ENCODE measurements at places on chromosomes 7 and 10.

- no peak for DNase-seq
Measured at GRCh38 chr10:75924309-75924902, 493.0 kb downstream of the LRMDA start.

DNA sequence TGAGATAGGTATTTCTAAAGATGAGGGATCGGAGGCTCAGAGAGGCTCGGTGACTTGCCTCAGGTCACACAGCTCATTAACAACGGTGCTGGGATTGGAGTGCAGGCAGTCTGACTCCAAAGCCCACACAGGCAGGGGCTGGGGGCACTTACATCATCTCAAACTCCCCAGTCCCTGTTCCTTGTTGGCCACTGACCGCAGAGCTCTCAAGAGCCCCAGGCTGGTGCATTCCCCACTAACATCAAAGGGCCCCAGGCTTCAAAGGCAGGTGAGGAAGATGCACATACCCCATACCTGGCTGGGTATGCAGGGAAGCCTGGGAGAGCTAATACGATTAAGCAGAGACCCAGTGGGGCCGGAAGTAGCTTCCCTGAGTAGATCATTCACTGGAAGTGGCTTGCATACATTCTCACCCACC, 13.7 kb upstream of the NODAL start:
- no peak for DNase-seq

- DNase-seq: no peak
Measured at GRCh38 chr10:46298477-46299285, 11.9 kb downstream of the ANTXRL start.

DNA sequence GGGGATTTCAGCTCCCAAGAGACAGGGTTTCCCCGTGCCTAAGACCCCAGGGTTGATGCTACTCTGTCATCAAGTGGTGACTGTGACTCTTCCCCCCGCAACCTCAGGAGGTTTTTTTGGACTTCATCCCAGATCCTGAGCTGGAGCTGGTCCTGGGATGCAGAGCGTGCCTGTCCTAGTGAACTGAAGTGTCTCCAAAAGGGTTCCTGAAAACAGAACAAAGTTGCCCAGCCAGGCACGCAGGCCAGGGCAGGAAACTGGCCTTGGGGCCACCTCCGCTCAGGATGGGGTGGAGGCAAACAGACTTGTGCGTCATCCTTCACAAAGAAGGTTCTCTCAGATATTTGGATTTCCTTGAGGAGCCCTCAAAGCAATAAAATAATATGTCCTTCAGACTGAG, 118.9 kb downstream of the ITIH5 start:
- DNase-seq: no peak

GRCh38 chr7:139634087-139634486, 110.6 kb downstream of the CLEC2L start:
- DNase-seq: no peak

- DNase-seq: no peak
Measured at GRCh38 chr10:48526011-48526821, 78.7 kb downstream of the ARHGAP22 start.

GRCh38 chr7:12358694-12359093, 45.0 kb downstream of the VWDE start:
- DNase-seq: no peak

DNA sequence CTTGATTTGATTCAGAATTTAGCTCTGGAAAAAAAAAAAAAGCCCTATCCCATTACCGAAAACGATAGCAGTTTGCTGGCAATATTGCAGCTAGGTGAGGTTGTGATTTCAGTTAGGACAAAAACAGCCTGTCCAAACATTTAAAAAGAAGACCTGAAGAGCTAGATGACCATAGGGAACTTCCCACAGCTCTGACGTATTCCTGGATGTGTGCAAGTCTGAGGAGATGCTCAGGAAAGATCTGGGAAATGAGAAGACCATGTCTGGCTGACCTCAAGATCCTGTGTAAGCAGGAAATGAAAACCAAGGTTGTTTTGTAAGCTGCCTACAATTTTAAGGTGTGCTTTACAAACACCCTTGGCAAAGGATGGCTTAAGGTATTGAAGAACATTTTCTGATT, 88.7 kb downstream of the RAMP3 start:
- no peak for DNase-seq

DNA sequence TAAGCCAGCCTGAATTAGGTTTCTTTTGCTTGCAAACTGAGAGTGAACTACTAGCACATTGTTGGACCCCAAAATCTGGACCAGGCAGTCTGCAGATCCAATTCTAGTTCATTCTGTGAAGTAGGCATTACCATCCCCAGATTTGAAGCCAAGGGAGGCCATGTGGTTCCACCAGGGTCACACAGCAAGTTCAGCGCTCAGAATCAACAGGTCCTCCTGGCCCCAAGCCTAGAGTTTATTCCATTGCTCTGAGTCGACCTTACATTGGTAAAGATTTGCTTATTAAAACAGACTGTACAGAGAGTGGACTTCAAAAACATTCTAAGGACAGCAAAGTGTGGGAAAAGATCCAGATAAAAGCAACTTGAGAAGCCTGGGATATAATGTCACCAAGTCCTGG, 50.9 kb downstream of the AFAP1L2 start:
- DNase-seq: no peak

DNA sequence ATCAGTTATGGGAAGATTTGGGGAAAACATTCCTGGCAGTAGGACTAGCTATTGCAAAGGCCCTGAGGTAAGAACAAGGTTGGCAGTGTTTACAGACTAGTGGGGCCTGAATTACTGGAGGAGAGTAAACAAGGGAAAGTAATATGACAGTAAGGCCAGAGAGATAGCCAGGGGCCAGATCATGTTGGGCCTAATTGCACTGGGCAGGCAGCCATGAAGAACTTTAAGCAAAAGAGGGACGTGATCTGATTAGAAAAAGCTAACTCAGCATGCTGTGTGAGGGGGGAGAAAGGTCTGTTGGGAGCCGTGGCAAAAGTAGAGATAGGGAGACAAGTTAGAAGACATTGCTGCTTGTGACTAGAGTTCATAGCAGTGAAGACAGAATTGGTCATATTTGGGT, 9.2 kb downstream of the NUP42 start:
- DNase-seq: no peak

All from effector memory CD8-positive, alpha-beta T cell (primary cell).